ENCODE measurements at places on chromosomes 1 and 21.

- DNase-seq = no peak
Measured at GRCh38 chr1:243375596-243375995, 119.8 kb downstream of the SDCCAG8 start.

DNA sequence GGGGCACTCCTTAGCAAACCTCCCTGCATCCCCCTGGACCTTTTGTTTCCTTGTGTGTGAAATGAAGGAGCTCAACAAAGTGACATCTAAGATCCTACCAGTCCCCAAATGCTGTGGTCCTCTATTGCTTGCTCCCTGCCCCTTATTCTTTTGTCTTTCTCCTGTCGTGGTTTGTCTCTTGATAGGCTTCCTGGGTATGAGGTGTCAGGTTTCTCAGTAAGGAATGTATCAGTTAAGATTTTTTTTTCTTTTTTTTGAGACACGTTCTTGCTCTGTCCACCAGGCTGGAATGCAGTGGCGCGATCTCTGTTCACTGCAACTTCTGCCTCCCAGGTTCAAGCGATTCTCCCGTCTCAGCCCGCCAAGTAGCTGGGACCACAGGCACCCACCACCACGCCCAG lies 16.8 kb downstream of the CNIH3 start:
- no peak for DNase-seq

DNA sequence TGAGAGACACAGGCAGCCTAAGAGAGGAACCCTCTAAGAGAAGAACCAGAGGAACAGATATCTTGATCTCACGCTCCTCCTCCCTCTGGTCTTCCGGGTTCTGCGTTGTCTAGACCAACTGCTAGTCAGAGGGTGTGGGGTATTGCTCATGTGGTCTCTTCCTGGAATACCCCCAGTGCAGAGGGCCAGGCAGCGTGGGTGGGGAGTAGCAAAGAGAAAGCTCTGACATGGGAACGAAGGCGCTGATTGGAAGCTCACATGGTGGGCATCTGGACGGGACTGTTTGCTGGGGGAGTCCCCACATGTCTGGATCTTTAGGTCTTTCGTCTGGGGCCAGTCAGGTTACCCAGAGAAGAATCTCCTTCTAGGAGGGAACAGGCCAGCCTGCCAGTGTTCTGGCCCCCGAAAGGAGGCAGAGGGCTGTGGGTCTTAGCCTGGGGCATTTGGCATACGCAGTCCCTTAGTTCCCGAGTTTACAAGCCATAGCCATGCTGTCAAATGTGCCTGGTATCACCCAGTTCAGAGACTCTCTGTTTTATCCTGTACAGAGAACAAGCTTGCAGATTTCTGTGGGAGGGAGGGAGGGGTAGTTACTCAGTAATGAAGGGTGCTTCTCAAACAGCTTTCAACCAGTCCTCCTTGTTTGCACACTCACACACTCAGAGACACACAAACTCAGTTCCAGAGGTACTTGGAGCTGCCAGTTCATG lies 18.3 kb upstream of the IL6R start:
- no peak for DNase-seq

DNA sequence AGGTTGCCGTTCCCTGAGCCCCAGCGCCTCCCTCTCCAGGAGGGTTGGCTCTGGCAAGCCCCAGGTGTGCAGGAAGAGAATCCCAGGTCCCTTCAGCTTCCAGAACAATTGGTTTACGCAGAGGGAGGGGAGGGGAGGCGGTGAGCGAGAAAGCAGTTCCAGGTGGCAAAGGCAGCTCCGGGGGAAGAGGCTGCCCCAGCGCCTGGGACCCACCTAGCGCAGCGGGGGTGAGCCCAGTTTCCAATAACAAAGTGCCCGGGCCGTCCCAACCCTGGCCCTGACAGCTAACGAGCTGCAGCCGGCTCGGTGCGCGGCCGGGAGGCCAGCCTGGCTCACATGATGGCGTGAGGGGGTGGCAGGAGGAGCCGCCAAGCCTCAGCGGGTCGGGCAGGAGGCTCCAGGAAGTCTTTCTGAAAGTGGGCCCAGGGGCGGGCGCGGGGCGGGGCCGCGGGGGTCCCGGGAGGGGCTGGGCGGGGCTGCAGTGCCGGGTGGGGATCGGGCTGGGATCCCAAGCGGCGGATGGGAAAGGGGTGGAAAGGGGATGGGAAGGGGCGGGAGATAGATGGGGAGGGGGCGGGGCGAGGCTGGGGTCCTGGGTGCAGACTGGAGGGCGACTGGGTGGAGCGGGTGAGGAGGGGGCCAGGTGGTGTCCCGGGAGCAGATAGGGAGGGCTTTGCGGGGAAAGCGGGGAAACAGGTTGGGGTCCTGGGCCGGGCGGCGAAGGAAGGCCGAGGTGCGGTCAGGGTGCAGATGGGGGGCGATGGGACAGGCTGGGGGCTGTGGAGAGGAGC lies 22.8 kb downstream of the DHRS3 start:
- DNase-seq = no peak

DNA sequence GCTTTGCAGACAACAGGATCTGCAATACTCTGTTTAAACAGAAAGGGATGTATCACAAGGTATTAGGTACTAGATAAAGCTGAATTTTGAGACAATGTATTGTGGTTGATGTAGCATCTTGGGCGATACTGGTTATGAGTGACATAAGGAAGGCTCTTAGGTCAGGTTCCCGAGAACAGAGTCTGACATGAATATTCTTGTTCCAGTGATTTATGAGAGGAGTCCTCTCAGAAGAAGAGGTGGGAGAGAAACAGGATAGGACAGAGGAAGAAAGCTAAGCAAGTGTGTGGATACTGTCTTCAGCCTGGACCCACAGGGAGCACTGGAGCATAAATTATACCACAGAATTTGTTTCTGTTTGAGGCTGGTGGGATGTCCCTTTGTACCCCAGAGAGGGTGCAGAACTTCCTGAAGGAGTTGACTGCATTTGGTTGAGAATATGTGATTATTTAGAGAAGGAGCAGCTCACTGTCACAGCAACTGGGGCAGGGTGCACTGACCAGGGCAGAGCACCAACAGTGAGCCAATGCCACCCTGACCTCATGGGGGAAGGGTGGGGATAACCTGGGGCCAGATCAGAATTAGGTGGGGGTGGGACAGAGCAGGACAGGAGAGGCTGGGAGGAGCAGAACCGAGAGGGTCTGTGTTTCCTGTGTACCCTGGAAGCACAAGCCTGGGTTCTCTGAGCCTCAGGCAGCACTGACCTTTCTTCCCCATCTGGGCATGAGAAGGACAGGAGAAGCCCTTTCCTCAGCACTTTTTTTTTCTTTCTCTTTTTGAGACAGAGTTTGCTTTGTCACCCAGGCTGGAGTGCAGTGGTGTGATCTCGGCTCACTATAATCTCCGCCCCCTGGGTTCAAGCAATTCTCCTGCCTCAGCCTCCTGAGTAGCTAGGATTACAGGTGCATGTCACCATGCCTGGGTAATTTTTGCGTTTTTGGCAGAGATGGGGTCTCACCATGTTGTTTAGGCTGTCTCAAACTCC lies 36.3 kb upstream of the SLC6A9 start:
- DNase-seq = no peak

- no peak for DNase-seq
Measured at GRCh38 chr21:33733601-33734000, 91.3 kb downstream of the ITSN1 start.

DNA sequence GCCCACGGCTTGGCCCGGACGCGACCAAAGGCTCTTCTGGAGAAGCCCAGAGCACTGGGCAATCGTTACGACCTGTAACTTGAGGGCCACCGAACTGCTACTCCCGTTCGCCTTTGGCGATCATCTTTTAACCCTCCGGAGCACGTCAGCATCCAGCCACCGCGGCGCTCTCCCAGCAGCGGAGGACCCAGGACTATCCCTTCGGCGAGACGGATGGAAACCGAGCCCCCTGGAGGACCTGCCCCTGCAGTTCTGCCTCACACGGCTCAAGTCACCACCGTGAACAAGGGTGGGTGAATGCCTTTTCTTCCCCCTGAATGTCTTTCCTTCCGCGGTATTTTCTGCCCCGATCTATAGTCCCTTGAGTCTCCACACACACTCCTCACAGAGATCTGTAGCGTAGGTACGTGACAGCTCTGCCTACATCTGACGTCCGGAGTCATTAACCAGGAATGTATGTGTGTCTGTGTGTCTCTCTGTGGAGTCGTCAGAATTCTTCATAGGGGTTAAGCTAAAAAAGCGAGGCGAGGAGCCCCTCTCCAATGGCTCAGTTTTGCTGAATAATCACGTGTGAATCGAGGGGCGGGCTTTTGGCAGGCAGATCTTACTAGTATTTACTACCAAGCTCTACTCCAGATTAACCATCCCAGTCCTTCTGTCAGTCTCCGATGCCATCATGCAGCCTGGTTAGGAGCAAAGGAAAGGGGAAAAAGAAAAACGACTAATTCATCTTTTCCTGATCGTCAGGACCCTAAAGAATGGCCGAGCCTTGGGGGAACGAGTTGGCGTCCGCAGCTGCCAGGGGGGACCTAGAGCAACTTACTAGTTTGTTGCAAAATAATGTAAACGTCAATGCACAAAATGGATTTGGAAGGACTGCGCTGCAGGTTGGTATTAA lies at the start of gene CDKN2C:
TSS of gene CDKN2C (plus strand) at position 635 of the 898 bp plus-strand sequence. CDS start at position 759, 124 bp downstream.
- DNase-seq = peak; percentile 59

DNA sequence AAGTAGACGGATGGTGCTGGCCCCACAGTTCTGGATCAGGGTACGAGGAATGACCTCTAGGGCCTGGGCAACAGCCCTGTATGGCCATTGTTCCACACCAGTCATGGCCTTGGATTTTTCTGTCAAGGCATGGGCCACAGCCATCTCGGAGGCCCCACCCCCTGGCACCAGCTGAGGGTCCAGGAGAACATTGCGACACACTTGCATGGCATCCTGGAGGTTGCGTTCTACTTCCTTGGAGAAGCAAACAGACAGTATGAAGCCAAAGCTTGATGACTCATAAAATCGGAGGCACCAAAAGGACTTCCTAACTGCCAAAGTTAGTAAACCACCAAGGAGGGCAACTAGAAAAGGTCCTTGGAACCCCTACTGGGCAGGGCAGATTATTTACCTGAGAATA lies 11.9 kb upstream of the VHLL start:
- DNase-seq = no peak

DNA sequence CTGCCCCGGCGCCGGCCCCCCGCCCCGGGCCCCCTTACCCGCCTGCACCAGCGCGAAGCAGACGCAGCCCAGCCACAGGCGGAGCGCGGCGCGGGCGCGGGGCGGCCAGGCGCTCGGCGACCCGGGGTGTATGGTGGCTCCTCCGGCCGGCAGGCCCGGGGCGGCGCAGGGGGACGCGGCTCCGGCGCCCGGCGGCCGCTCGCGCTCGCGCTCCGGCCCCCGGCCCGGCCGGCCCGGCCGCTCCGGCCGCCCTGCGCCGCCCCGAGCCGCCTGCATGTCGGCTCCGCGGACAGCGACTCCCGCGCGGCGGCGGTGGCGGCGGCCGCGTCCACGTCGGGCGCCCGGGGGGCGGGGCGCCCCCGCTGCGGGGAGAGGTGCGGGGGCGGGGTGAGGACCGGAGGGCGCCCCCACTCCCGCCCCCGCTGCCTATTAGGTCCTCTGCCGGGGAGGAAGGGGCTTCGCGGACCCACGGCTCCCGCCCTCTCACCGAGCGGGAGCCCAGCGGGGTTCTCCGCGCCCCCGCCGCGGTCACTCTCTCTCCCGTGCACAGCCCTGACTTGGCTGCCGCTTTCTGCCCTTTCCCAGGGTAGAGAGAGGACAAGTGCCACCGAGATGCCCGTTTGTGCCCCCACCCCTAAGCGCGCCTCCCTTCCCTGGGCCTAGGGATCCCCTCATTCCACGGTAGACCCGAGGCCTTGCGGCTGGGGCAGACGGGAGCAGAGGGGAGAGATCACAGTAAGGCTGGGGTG lies at the start of gene FNDC5:
TSS of gene FNDC5 (minus strand) at position 298 of the 749 bp plus-strand sequence.
- DNase-seq = no peak

Data from amniotic stem cell (primary cell).